ENCODE measurements at places on chromosomes 16 and 17.

DNA sequence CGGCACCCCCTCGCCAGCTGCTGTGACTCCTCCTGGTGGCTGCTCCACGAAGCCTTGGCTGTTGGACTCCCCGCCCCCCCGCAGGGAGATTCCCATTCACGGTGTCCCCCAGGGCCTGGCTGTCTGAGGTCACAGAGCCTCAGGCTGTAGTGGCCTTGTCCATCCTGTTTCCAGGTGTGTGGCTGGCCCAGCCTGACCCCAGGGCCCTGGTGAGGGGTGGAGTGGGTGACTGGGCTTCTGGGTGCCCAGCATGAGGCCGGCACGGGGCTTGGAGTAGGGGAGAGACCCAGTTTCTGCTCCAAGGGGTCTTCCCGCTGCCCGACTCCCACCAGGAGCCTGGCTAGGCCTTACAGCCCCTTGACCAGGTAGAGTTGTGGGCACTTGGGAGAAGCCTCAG lies 10.4 kb downstream of the PRSS27 start:
- no peak for DNase-seq

- DNase-seq = no peak
Observed at GRCh38 chr17:32523827-32524552, 37.2 kb downstream of the CDK5R1 start.

- DNase-seq = no peak
Observed at GRCh38 chr16:51821527-51821926, 670.5 kb upstream of the SALL1 start.

DNA sequence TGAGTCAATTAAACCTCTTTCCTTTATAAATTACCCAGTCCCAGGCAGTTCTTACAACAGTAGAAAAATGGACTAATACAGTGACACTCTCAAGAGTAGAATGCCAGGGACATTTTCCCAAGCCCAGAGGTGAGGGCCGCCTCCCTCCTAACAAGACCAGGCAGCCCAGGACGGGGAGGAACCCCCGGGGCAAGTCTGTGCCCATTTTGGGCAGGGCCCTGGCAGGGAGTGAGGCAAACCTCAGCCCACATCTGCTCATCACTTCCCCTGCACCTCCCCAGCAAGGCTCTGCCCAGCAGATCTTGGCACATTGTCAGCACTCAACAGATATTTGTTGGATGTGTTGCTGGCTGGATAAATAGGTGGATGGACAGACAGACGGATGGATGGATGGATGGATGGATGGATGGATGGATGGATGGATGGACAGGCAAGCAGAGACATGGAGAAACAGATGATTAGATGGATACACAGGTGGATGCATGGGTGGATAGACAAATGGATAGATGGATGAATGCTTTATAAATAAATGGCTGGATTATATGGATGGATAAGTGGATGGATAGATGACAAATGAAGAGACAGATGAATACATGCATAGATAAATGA lies 271.3 kb downstream of the PARN start:
- no peak for DNase-seq

GRCh38 chr17:76241691-76242255 lies 1.5 kb upstream of the RNF157 start:
- no peak for DNase-seq

GRCh38 chr16:1631230-1631629 lies 19.1 kb downstream of the CRAMP1 start:
- no peak for DNase-seq

GRCh38 chr17:41060052-41060604 lies at the start of gene KRTAP2-3:
TSS of gene KRTAP2-3 (minus strand) at chr17:41060114. CDS start at chr17:41060050, 64 bp downstream.
- no peak for DNase-seq

DNA sequence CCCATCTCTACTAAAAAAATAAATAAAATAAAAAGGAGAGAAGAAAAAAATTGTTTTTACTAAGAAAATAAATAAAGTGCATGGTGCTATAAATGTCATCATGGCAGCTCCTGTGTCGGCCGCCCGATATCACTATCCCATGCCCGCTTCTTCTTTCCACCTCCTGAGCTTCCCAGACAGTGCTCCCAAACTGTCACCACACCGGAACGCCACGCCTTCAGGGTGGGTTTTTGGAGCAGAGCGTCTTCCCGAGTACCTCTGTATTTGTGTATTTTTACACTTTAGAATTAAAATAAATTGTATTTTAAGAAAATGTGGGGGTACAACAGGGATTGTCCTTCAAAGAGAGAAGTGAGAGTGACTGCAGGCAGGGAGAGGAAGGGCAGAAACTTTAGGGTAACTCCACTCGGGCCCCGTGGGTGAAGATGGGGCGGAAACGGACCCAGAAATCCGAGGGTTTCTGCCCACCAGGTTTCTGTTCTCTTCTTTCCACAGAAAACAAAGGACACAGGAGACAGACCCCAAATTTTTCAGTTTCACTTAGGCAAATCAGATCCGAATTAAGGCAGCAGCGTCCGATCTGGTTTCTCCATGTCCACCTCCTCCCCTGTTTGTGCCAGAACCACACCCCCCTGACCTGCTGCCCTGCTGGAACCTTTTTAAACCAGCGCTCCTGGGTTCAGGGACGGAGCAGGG lies 3.6 kb upstream of the ITGAX start:
- DNase-seq = no peak

DNA sequence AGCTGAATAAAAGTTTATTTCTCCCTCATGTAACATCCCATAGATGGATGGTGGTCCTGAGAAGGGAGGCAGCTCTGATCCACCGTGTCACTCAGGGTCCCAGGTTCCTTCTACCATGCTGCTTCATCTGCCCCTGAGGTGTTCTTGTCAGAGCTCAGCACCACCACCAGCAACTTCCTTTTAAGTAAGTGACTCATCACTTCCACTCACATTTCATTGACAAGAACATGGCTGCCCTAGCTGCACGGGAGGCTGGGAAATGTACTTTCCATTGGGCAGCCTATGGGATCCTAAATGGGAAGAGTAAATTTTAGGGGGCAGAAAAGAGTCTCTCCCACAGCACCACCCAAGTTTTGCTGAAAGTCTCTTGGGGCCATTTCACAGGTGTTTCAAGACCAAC lies 134.7 kb downstream of the USP31 start:
- no peak for DNase-seq

DNA sequence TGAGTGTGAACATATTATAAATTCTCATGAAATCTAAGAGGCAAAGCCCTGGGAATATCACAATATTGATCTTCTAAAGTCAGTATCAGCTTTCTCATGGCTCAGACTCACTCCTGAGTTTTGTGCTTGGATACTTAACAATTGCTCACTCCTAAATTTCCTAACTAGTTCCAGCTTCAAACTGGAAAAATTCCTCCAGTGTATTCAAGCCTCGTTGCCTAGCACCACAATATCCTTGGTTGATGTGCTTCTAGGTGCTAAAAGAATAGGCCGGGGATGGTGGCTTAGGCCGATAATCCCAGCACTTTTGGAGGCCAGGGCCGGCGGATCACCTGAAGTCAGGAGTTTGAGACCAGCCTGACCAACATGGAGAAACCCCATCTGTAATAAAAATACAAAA lies 62.5 kb downstream of the XYLT1 start:
- no peak for DNase-seq

DNA sequence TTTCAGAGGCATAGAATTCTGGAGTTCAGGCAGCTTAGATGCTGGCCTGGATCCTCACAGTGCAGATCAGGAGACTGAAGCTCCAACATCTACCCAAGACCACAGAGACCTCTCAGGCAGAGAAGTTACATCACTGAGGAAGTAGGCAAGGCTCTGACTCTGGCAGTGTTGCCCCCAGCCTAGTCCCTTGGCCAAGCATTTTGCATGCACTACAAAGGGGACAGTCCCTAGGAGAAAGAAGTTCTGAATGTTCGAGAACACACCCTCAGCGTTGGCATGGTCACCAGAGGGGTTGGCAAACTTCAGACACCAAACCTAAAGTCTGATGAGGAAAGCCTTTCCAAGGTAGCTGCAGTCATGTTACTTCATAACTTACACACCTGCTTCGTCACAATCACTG lies 2.5 kb downstream of the RANBP10 start:
- DNase-seq = no peak

DNA sequence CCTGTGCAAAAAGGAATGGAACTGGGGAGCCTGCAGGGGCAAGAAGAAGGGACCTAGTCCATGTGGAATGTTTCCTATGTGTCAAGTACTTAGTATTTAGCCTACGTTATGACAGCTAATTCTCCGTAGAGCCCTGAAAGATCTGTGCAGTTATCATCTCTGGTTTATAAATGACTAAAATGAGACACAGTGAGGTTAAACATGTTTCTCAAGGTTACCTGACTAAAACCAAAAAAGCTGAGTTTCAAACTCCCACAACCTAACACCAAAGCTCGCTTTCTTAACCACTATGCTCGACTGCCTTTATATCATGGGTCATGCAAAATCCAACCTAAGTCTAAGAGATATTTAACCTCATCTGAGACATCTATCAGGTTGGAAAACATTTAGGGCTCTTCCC lies 53.3 kb upstream of the CCL2 start:
- DNase-seq = no peak

- DNase-seq = peak; percentile 54
Observed at GRCh38 chr16:15434425-15435215, at the start of gene BMERB1. TSS of gene BMERB1 (plus strand) at chr16:15434588. CDS start at chr16:15434654, 66 bp downstream.

GRCh38 chr17:38575781-38576180 lies 30.0 kb downstream of the SRCIN1 start:
- DNase-seq = no peak

GRCh38 chr16:79336437-79337229 lies 263.9 kb downstream of the MAF start:
- DNase-seq = no peak

- DNase-seq = no peak
Observed at GRCh38 chr17:81491761-81492160, 20.8 kb downstream of the ACTG1 start.

DNA sequence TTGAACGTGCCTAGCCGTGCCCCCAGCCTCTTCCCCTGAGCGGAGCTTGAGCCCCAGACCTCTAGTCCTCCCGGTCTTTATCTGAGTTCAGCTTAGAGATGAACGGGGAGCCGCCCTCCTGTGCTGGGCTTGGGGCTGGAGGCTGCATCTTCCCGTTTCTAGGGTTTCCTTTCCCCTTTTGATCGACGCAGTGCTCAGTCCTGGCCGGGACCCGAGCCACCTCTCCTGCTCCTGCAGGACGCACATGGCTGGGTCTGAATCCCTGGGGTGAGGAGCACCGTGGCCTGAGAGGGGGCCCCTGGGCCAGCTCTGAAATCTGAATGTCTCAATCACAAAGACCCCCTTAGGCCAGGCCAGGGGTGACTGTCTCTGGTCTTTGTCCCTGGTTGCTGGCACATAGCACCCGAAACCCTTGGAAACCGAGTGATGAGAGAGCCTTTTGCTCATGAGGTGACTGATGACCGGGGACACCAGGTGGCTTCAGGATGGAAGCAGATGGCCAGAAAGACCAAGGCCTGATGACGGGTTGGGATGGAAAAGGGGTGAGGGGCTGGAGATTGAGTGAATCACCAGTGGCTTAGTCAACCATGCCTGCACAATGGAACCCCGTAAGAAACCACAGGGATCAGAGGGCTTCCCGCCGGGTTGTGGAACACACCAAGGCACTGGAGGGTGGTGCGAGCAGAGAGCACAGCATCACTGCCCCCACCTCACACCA lies 724 bp downstream of the GAA start:
- DNase-seq = no peak

- no peak for DNase-seq
Observed at GRCh38 chr17:60325730-60326524, 66.0 kb downstream of the USP32 start.

- DNase-seq = no peak
Observed at GRCh38 chr16:8720080-8720966, 45.9 kb downstream of the ABAT start.

DNA sequence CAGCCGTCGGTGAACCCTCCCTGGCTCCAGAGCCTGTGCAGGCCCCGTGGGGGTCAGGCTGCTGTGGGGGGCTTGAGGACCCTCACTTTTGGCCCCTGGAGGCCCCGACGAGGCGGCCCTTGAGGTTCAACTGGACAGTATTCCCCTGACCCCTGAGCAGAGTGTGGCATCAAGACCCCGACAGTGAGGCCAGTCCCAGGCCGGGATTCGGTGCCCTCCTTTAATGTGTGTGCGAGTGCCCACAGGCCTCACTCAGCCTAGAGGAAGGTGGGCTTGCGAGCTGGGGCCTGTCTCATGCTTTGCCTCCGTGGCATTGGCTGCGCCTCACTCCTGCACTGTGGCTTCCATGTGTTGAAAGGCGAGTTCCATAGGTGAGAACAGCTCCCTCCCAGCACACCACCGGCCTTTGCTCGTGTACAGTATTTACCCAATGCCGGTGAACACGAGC lies 94.5 kb downstream of the METRNL start:
- no peak for DNase-seq
